Subcutaneous preadipocyte (primary cell): ENCODE measurements at places on chromosomes 4 and X. TPM values are rescaled to one million over a fixed set of nuclear protein-coding genes. Genes with fewer than 3 reads are reported as not detected.

FRMD7 gene
- total RNA-seq, result under 0.01 TPM in 1 of 2 replicates, not detected in the other

RXFP1 gene
- total RNA-seq, result 0.98 and 2.6 TPM in 2 replicates

FAM149A gene
- 5.1 and 7.7 TPM in 2 replicates for total RNA-seq

SPOCK3 gene
- not detected in 2 replicates for total RNA-seq

SLITRK4 gene
- 6.6 and 7.0 TPM in 2 replicates for total RNA-seq

EXOC1L gene
- not detected in 2 replicates for total RNA-seq

COL25A1 gene
- total RNA-seq, result under 0.01 TPM in 1 of 2 replicates, not detected in the other

DMD gene
- 0.78 and 1.8 TPM in 2 replicates for total RNA-seq
